ENCODE measurements at places on chromosomes 12 and 14. TPM values are rescaled to one million over a fixed set of nuclear protein-coding genes. Genes with fewer than 3 reads are reported as not detected.

AICDA gene
- not detected for total RNA-seq

DNA sequence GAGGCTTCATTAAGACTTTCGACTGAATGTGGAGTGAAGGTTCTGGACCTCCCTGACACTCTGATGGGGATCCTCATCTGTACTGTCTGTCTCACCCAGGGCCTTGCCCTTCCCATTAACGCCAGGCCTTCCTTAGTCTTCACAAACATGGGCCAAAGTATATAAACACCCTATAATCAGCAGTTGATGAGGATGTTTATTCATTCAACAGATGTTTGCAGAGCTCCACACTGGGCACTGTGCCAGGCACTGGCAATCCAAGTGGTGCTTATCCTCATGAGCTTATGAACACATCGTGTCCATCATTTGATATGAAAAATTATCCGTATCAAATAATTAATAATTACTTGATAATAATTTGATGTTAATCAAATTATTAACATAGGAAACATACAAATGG lies 454.4 kb downstream of the FUT8 start:
- DNase-seq = no peak

- no peak for DNase-seq
Observed at GRCh38 chr14:44404036-44404435, 103.0 kb downstream of the FSCB start.

DNA sequence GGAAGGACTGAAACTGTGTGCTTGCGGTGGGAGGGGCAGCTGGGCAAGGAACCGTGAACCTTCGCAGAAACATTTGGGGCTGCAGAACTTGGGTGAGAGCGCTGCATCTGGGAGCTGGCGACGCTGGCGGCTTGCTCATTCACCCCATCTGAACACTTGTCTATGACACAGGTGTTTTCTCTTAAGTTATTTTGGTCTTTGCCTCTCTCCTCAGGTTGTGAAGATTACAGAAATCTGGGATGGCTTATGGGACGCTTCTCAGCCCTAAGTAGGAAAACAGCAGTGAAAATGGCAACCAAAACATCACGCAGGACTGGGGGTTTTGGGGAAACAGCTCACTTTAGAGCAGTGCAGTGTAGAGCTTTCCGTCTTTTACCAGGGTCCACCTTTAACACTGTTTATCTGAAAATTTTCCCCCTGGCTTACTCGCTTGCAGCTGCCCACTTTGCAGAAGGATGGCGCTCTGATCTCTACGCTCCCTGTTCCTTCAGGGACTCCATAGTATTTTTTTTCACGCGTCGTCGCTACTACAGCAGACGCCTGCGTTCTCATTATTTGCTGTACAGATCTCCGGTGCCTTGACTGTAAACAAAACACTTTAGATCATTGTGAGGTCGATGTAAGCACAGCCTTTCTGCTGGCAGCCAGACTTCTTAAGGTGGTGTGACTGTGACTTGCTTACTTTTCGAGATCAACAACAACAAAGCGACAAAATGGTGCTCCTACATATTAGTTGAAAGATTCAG lies 2.7 kb upstream of the CDKN1B start:
- DNase-seq = no peak

Data from sigmoid colon (tissue), 7 donors.